Left ventricle myocardium inferior (tissue), 1 donor: ENCODE measurements at places on chromosomes 11 and 22. TPM values are rescaled to one million over a fixed set of nuclear protein-coding genes. Genes with fewer than 3 reads are reported as not detected.

The ZP1 gene
- not detected for total RNA-seq

The OR51B4 gene
- not detected for total RNA-seq

The CCDC89 gene
- 0.63 TPM for total RNA-seq

The ANO9 gene
- 0.11 TPM for total RNA-seq

The MMP27 gene
- not detected for total RNA-seq

The LSP1 gene
- 19.7 TPM for total RNA-seq

The PAX6 gene
- not detected for total RNA-seq

The FXYD2 gene
- 1.3 TPM for total RNA-seq

The SCARF2 gene
- total RNA-seq = 3.1 TPM
